CD8-positive, alpha-beta T cell (primary cell): ENCODE measurements at places on chromosomes 7 and 10.

GRCh38 chr7:16734148-16734726 is 19.3 kb upstream of the TSPAN13 start:
- DNase-seq: no peak

- no peak for DNase-seq
Measured at GRCh38 chr10:61835069-61835945, 66.2 kb upstream of the ARID5B start.

- no peak for DNase-seq
Measured at GRCh38 chr10:11825796-11826414, 2.7 kb downstream of the PROSER2 start.

DNA sequence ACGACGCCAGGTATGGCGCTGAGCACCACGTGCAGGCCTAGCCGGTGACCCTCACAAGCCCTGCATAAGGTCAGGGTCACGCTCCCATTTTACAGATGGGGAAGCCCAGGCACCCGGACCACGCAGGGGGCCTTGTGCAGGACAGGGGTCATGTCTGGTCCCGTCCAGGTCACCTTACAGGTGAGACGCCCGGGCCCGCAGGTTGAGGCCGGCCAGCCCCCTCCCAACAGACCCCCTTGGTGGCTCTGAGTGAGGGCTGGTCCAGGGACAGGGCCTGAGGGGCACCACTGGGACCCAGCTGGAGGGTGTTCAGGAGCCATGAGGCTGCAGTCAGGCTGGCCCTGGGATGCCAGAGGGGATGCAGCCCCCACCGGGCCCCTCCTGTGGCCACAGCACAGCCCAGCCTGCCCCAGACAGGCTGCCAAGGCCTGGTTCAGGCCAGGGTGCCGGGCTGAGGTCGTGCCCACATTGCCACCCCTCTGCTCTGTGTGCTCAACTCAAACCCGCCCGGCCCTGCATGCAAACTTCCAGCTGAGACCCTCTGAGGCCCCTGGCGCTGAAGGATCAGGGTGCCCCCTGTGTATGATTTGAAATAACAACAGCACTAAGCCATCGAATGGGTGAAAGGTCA is 69.0 kb downstream of the PWWP2B start:
- no peak for DNase-seq

- no peak for DNase-seq
Measured at GRCh38 chr10:105358911-105359310, 717.8 kb downstream of the SORCS3 start.

DNA sequence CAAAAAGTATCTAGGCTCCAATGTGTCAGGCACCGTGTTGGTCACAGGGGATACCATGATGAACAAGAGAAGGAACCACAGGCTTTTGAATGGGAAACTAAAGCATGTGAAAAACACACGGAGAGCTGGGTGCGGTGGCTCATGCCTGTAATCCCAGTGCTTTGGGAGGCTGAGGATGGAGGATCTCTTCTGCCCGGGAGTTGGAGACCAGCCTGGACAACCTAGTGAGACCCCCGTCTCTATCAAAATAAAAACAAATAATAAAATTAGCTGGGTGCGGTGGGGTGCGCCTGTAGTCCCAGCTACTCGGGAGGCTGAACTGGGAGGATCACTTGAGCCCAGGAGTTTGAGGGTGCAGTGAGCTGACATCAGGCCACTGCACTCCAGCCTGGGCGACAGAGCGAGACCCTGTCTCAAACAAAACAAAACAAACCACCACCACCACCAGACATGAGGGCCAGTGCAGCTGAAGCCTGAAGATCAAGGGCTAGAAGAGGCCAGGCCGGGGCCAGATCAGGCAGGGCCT is 611 bp upstream of the COPS6 start:
- DNase-seq: no peak

DNA sequence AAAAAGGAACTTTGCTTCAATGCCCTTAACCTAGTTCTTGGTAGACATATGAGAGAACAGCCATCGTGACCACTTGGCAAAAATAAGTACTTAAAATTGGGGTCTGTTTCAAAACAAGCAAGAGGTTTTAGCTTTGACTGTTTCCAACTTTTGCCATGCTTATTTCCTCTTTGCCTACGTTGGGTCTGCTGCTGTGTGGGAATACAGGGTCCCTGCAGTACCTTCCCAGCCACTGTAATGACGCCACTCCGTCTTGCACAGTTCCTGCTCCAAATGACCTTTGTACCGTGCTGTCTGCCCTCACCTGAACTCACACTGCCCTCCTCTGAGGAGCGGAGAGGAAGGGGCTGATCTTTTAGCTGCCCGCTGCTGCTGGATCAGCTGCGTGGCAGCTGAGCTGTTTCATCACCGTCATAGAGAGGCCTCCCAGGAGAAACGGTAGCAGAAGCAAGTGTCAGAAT is 133.1 kb downstream of the MAPK8 start:
- DNase-seq: no peak

DNA sequence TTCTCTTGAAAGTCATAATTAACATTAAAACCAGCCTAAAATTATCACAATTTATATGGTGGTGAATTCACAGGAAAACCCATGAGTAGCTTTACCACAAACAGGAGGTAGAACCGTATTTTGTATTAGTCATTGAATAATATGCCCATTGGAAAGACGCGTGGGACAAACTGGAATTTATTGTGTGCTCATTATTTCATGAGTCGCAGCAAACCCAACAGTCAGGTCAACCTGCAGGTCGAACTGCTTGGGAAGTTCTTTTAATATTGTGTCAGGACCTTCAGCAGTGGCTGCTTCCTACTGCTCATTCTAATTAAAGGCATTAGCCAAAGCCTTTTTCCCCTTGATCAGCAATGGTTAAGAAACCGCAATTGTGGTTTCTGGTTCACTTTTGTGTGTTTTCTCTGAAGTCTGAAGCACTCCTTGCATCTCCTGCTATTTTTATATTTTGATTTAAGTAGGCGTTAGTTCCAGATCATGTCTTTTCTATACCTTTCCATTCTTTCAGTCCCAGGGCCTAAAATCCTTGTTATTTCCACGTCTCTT is 100.1 kb downstream of the RAB11FIP2 start:
- no peak for DNase-seq

GRCh38 chr7:95700917-95701316 is 71.4 kb upstream of the DYNC1I1 start:
- no peak for DNase-seq

GRCh38 chr7:92451645-92452044 is 4.4 kb downstream of the GATAD1 start:
- no peak for DNase-seq

GRCh38 chr7:108723381-108723814 is 153.7 kb downstream of the DNAJB9 start:
- no peak for DNase-seq

DNA sequence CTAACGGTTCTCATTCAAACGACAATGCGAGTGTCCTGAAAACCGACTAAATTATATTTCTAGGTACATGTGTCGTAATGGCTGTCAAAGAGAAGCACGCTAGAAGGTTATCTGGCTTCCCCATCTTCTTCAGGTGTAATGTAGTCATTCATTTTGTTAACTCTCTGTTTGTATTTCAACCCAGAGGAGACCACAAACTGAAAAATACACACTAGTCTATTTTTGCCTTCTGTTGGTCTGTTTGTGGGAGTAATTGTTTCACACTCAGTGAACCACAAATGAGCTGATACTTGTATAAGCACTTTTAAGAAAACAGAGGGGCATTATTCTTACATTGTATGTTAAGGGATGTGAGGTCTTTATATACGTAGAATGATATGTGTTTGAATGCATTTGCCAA is 305.9 kb downstream of the GATA3 start:
- no peak for DNase-seq

GRCh38 chr7:44379366-44380188 is 54.2 kb upstream of the CAMK2B start:
- DNase-seq: peak; percentile 44

DNA sequence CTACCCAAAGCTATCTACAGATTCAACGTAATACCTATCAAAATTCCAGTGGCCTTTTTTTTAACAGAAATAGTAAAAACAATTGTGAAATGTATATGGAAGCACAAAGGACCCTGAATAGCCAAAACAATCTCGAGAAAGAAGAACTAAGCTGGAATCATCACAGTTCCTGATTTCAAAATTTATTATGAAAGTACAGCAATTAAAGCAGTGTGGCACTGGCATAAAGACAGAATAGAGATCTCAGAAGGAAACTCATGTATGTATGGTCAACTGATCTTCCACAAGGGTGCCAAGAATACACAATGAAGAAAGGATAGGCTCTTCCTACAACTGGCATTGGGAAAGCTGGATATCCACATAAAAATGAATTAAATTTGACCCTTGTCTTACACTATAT is 23.2 kb downstream of the PNLIPRP3 start:
- no peak for DNase-seq

- DNase-seq: no peak
Measured at GRCh38 chr10:6737080-6737641, 157.1 kb upstream of the PRKCQ start.

DNA sequence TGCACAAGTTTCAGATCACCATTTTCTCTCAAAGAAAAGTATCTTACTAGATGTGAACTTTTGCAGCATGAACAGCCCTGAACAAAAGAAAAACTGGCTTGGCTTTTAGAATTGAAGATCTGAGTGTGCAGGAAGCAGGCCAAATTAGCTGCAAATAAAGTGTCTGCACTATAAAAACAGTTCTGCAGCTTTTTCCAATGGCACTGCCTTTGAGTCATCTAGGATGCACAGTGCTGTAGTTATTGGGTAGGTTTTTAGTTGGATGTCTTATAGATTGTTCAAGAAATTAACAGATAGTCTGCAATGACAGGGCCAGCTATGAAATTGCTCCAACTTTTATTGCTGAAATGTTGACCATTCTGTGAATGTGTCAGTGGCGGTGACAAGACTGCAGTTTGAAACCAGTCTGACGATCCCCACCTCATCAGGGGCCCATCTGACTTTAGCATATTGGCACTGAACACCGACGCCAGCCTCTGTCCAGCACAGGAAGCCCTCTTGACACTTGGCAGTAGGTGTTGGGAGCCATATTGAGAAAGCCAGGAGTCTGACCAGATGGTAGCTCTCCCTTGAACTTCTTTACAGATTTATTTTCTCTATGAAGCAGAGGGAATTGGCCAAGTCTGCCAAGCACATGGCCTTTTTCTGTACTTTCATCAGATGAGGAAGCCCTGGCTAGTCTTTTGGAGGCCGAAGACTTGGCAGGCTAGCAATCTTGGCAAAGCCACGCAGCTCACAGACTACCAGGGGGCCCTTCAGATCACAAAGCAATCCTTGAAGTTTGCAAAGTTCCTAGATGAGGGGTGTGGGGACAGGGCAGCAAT is 490.6 kb downstream of the NEBL start:
- DNase-seq: no peak

DNA sequence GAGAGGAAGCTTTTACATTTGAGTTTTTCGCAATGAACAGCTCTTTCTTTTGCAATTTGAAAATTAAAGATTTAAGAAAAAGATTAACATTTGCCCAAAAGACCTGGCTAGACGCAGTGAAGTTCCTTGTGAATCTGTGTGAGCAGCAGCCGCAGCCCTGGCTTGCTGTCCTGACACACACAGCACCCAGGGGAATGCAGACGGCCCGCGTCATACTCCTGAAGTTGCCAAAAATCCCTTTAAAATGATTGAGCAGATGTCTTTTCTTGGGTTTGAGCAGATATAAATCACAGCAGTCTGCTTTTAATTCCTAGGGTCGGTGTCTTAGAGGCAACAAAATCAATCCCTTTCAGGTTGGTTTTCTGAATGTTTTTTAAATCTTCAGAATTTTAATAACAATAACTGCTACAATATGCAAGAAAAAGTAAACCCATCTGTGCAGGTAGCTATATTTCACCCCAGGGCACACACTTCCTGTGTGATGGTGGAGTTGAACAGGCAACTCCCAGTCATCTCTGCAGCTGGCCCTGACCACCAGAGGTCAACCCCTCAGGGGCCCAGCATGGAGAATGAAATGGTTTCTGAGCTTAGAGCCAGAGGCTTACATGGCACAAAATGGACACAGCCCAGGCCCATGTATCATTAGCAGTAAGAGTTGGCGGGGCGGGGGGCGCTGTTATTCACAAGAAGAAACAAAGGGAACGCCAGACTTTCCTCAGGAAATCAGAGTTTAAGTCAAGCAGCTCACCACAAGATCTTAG is 32.2 kb upstream of the TRIL start:
- no peak for DNase-seq

DNA sequence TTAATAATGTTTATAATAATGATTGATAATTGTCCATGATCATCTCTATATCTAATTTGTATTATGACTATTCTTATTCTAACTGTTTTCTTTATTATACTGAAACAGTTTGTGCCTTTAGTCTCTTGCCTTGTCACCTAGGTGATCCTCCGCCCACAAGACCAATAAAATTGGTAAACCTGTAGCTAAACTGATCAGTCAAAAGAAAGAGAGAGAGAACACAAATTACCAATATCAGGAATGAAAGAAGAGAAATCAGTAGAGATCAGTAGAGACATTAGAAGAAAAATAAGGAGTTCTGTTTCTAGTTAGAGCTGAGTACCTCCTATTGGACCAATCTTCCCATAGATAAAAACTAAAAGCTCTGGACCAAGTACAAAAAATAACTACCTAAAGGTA is 6.1 kb upstream of the COA1 start:
- no peak for DNase-seq

GRCh38 chr7:4801839-4802231 is 26.4 kb downstream of the AP5Z1 start:
- no peak for DNase-seq

- no peak for DNase-seq
Measured at GRCh38 chr7:151680810-151681209, 161.1 kb upstream of the RHEB start.
